ENCODE measurements at places on chromosomes 12 and 14. TPM values are rescaled to one million over a fixed set of nuclear protein-coding genes. Genes with fewer than 3 reads are reported as not detected.
A peak's percentile ranks its signal among the peaks of the same experiment; 100 is the strongest.

GRCh38 chr12:99232324-99232723 lies 415.2 kb upstream of the GARIN6 start:
- no peaks in the 10 kb centered on the region for H3K27me3 ChIP-seq
- no peaks in the 10 kb centered on the region for H3K4me1 ChIP-seq
- DNase-seq: no peak
- H3K4me3 ChIP-seq: no peak overlapping the region
- H3K27ac ChIP-seq: no peak overlapping the region
- no peaks in the 10 kb centered on the region for H3K36me3 ChIP-seq

- H3K27me3 ChIP-seq: peaks cover 5% of the 10 kb centered on the region
- H3K4me3 ChIP-seq: no peak overlapping the region
- no peak overlapping the region for H3K27ac ChIP-seq
- peaks cover 6% of the 10 kb centered on the region for H3K4me1 ChIP-seq
- no peak for DNase-seq
- no peaks in the 10 kb centered on the region for H3K36me3 ChIP-seq
Observed at GRCh38 chr12:95443459-95443858, 30.5 kb upstream of the METAP2 start.

DNA sequence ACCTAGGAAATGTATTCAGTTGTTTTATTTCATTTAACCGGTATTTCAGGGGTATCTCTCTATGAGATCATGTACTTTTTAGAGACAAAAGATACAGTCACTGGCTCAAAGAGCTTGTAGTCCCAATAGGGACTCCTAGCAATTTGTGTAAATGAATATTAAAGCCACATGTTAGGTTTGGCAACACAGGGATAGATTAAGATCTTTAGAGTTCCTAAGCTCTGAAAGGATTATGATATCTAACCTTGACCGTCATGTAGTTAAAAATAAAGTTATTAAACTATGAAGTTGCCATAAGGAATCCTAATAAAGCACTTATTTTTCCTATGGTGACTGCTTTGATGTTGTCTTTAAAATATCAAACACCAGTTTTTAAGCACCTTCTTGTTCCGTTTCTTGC lies 100.4 kb upstream of the FGD4 start:
- H3K27ac ChIP-seq: no peak overlapping the region

Gene GLT8D2
- total RNA-seq: 3.3 TPM

GRCh38 chr12:109720152-109720856 lies 6.7 kb downstream of the FAM222A start:
- H3K27me3 ChIP-seq: peaks cover 10% of the 10 kb centered on the region
- no peak overlapping the region for H3K27ac ChIP-seq
- H3K4me3 ChIP-seq: no peak overlapping the region
- H3K36me3 ChIP-seq: no peaks in the 10 kb centered on the region

GRCh38 chr14:93012951-93013719 lies 90.2 kb downstream of the CHGA start:
- H3K27me3 ChIP-seq: no peaks in the 10 kb centered on the region
- H3K4me1 ChIP-seq: peaks cover 46% of the 10 kb centered on the region
- no peak for DNase-seq
- H3K27ac ChIP-seq: peak overlapping the region; percentile 29
- H3K4me3 ChIP-seq: no peak overlapping the region

Gene KRT75
- total RNA-seq: not detected

- H3K4me1 ChIP-seq: peaks cover 10% of the 10 kb centered on the region
- no peak overlapping the region for H3K4me3 ChIP-seq
- H3K27ac ChIP-seq: no peak overlapping the region
- DNase-seq: no peak
- no peaks in the 10 kb centered on the region for H3K27me3 ChIP-seq
Observed at GRCh38 chr12:31524791-31525495, 66.0 kb downstream of the DENND5B start.

DNA sequence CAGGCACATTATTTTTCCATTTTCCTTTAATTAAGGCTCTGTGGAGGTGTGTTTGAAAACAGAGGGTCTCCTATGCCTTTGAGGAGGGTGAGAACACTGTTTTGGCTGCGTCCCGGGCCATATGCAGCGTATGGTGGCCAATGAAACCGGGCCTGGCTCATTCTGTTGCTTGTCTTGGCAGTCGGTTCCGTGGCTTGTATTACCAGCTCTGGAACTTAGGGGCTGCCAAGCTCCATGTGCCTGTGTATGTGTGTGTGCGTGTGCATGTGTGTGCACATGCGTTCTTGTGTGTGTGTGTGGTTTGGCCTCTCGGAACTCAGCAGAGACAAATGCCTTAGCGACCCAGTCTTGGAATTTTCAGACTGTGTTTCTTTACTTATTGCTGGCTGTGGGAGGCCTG lies 2.7 kb downstream of the JDP2 start:
- DNase-seq: no peak
- peak overlapping the region; percentile 86 for H3K27ac ChIP-seq
- H3K36me3 ChIP-seq: no peaks in the 10 kb centered on the region
- H3K4me3 ChIP-seq: no peak overlapping the region
- H3K27me3 ChIP-seq: no peaks in the 10 kb centered on the region
- H3K4me1 ChIP-seq: peaks cover 50% of the 10 kb centered on the region

DNA sequence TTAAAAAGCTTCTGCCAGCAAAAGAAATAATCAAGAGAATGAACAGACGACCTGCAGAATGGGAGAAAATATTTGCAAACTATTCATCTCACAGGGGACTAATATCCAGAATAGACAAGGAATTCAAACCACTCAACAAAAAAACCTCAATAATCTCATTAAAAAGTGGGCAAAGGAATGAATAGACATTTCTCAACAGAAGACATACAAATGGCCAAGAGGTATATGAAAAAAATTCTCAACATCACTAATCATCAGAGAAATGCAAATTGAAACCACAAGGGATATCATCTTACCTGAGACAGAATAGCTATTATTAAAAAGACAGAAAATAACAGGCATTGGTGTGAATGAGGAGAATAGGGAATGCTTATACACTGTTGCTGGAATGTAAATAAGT lies 270.0 kb downstream of the DACT1 start:
- no peaks in the 10 kb centered on the region for H3K36me3 ChIP-seq
- no peaks in the 10 kb centered on the region for H3K4me1 ChIP-seq
- no peak overlapping the region for H3K27ac ChIP-seq
- no peak for DNase-seq
- H3K27me3 ChIP-seq: no peaks in the 10 kb centered on the region

Gene CAPZA3
- total RNA-seq: not detected

GRCh38 chr12:46661110-46661845 lies 164.5 kb downstream of the SLC38A4 start:
- H3K4me3 ChIP-seq: no peak overlapping the region
- H3K27me3 ChIP-seq: no peaks in the 10 kb centered on the region
- no peak for DNase-seq
- no peaks in the 10 kb centered on the region for H3K36me3 ChIP-seq

GRCh38 chr12:131499864-131500190 lies 211.1 kb upstream of the SFSWAP start:
- no peaks in the 10 kb centered on the region for H3K27me3 ChIP-seq
- no peak for DNase-seq
- H3K27ac ChIP-seq: no peak overlapping the region

Gene KCNH3
- total RNA-seq: not detected

Gene PPP1R3E
- 11.5 TPM for total RNA-seq

Gene NRL
- 1.1 TPM for total RNA-seq

Gene CISTR
- total RNA-seq: not detected

Gene TEX22
- total RNA-seq: not detected

- no peaks in the 10 kb centered on the region for H3K27me3 ChIP-seq
- H3K4me1 ChIP-seq: no peaks in the 10 kb centered on the region
- DNase-seq: no peak
- no peak overlapping the region for H3K27ac ChIP-seq
- no peak overlapping the region for H3K4me3 ChIP-seq
Observed at GRCh38 chr12:1851151-1851701, 30.9 kb downstream of the LRTM2 start.

DNA sequence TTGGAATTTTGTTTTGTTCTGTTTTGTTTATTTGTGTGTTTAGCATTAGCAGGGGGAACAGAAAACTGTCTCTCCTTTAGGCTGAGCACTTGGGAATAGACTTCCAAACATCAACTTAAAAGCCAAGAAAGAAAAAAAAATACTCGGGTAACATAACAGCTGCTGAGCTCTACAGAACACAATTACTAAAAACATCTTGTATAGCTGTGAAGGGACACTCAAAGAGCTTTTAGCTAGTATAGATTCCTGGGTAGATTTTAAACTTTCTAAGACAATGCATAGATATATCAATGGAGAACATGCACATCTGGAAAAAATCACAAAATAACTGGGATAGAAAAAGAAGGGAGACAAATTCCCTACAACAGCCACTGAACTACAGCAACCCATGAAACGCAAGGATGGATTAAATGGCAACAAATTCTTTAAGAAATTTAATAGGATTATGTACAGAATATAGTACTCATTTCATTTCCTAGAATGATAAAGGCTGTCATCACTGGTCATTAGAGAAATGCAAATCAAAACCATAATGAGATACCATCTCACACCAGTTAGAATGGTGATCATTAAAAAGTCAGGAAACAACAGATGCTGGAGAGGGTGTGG lies 174.3 kb upstream of the KRR1 start:
- H3K27ac ChIP-seq: no peak overlapping the region
- H3K27me3 ChIP-seq: no peaks in the 10 kb centered on the region
- H3K4me1 ChIP-seq: no peaks in the 10 kb centered on the region
- no peak for DNase-seq
- H3K36me3 ChIP-seq: no peaks in the 10 kb centered on the region

DNA sequence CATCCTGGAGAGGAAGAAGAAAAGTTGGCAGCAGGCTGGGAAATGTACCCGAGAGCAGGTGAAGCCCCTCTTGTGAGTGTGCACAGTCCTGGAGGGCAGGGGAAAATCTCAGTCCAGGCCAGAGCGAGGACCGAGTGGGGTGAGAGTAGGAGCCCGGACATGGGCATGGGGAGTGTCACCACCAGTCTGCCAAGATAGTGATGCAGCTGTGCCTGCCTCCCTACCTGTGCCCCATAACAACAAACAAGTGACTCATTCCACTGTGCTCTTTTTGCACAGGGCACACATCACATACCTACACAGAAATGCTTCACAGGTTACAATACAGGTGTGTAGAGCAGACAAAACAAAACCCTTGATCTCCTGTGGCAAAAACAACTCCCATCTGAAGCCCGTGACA lies 205.9 kb upstream of the PELI2 start:
- H3K36me3 ChIP-seq: no peaks in the 10 kb centered on the region
- no peaks in the 10 kb centered on the region for H3K4me1 ChIP-seq
- no peak for DNase-seq
- no peak overlapping the region for H3K4me3 ChIP-seq

- DNase-seq: peak; percentile 13
- no peaks in the 10 kb centered on the region for H3K36me3 ChIP-seq
- peaks cover 55% of the 10 kb centered on the region for H3K4me1 ChIP-seq
- peak overlapping the region; percentile 100 for H3K27ac ChIP-seq
Observed at GRCh38 chr12:121798787-121799155, 5.0 kb upstream of the SETD1B start.

Gene KRT74
- not detected for total RNA-seq

Gene MGST1
- total RNA-seq: 1,102 TPM

GRCh38 chr14:51609251-51609954 lies 42.3 kb upstream of the FRMD6 start:
- no peak for DNase-seq
- no peaks in the 10 kb centered on the region for H3K4me1 ChIP-seq
- no peak overlapping the region for H3K27ac ChIP-seq
- H3K36me3 ChIP-seq: no peaks in the 10 kb centered on the region
- H3K4me3 ChIP-seq: no peak overlapping the region

DNA sequence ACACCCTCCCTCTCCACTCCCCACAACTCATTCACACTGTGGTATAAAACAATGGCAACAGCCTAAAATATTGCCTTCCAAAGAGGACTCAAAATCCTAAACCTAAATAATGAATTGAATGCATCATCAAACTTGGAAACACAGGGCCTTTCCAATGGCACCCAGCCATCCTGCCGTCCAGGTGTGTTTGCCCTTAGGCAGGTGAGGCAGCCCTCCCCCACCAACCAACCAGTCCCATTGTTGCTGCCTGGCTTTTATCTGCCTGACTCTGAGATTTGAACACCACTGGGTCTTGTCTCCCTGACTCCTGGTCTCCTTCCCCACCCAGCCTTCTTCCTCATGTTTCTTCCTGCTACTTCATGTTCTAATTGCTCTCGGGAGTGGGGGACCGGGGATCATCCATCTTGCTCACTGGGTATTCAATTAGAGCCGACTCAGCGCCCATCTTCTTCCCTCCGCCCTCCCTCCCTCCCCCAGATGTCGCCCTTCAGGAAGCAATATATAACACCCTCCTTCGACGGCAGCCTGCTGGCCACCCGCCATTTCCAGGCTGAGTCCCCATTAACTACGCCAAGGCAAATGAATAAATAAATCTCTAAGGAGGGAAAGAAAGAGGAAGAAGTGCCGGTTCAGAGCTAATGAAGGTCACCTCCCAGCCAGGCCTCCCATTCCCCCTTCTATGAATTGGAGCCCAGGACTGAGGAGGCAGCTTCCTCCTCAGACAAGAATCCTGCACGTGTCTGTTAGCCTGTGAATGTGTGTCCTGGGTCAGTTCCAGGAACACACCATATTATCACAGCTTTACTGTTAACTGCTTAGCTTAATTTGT lies 36.3 kb upstream of the NTF3 start:
- no peaks in the 10 kb centered on the region for H3K36me3 ChIP-seq
- H3K4me1 ChIP-seq: peaks cover 7% of the 10 kb centered on the region
- H3K27ac ChIP-seq: no peak overlapping the region
- no peak overlapping the region for H3K4me3 ChIP-seq

GRCh38 chr12:78534311-78534710 lies 330.3 kb upstream of the SYT1 start:
- H3K4me1 ChIP-seq: no peaks in the 10 kb centered on the region
- H3K27me3 ChIP-seq: no peaks in the 10 kb centered on the region
- DNase-seq: no peak
- H3K4me3 ChIP-seq: no peak overlapping the region

Gene RNASE2
- not detected for total RNA-seq

Gene SIX1
- not detected for total RNA-seq

Gene ERG28
- 7.9 TPM for total RNA-seq

GRCh38 chr12:18264581-18265075 lies 3.3 kb downstream of the PIK3C2G start:
- DNase-seq: no peak
- H3K27me3 ChIP-seq: no peaks in the 10 kb centered on the region
- H3K36me3 ChIP-seq: no peaks in the 10 kb centered on the region
- H3K4me3 ChIP-seq: no peak overlapping the region

DNA sequence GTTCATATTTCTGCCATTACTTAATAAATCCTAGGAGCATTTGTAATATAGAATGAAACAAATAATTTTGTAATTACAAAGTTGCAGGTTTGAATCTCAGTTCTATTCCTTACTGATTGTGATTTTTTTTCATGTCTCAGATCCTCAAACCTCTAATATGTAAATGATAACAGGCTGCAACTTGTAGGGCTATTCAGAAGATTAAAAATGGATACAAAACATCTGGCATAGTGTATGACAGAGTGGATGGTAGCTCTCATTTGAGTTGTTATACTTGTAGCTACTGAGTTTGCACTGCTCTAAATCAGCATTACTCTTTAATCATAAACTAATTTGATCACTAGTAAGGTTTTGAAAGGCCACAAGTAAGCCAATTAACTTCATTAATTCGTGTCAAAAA lies 406.3 kb upstream of the MGAT4C start:
- H3K36me3 ChIP-seq: no peaks in the 10 kb centered on the region
- H3K4me3 ChIP-seq: no peak overlapping the region

Gene CLEC4A
- 0.55 TPM for total RNA-seq

- no peak overlapping the region for H3K4me3 ChIP-seq
- H3K4me1 ChIP-seq: no peaks in the 10 kb centered on the region
- H3K36me3 ChIP-seq: no peaks in the 10 kb centered on the region
- H3K27ac ChIP-seq: no peak overlapping the region
- DNase-seq: no peak
Observed at GRCh38 chr12:21547437-21547836, 21.3 kb downstream of the SPX start.

GRCh38 chr12:120554678-120555077 lies 20.5 kb downstream of the RNF10 start:
- DNase-seq: no peak
- no peak overlapping the region for H3K27ac ChIP-seq
- peaks cover 10% of the 10 kb centered on the region for H3K4me1 ChIP-seq
- H3K27me3 ChIP-seq: no peaks in the 10 kb centered on the region
- no peak overlapping the region for H3K4me3 ChIP-seq

Gene SLC6A12
- total RNA-seq: 13.5 TPM
